ENCODE measurements at places on chromosomes 7 and 10.

DNA sequence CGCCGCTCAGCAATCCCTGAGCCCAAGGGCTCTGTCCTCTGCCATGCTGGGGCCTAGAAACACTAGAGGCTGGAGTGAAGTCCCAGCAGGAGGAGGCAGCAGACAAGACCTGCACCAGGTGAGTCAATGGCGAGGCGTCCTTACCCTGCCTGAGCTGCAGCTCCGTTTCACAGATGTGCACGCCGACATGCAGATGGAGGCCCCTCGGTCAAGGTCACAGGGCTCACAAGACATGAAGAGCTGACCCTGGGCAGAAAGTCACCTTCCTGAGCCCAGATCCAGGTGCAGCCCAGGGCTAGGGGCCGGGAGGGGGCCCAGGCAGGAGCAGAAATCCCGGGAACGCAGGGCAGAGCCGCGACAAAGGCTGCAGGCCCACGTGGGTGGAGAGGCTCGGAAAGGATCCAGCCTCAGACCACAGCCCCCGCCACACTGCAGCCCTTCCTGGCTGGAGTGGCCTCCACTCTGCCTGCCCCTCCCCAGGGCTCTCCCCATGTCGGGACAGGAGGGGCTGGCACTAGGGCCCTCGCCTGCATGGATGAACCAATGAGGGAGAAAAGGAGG, 23.8 kb downstream of the PDGFA start:
- DNase-seq: no peak

DNA sequence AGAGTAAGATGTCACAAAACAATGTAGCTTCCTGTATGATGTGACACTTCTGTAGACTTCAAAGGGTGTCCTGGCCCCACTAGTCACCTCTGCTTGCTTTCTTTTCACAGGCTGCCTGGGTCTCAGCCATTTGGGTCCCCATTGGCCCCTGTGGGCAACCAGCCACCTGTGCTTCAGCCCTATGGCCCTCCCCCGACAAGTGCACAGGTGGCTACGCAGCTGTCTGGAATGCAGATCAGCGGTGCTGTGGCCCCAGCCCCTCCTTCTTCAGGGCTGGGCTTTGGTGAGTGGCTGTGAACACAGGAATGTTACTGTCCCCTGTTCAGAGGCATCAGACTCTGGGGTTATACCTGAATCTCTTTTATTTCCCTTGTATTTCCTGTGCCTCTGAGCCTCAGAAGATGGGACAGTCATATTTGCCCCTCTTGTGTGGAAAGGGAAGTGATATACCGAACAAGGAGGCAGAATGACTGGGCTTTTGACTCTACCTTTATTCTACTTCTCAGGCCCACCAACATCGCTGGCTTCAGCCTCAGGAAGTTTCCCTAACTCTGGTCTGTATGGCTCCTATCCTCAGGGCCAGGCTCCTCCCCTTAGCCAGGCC, 15.4 kb downstream of the SEC24C start:
- no peak for DNase-seq

GRCh38 chr10:65769828-65770227, 1156.0 kb upstream of the LRRTM3 start:
- no peak for DNase-seq

- no peak for DNase-seq
Observed at GRCh38 chr7:95999481-95999880, 227.1 kb downstream of the DYNC1I1 start.

DNA sequence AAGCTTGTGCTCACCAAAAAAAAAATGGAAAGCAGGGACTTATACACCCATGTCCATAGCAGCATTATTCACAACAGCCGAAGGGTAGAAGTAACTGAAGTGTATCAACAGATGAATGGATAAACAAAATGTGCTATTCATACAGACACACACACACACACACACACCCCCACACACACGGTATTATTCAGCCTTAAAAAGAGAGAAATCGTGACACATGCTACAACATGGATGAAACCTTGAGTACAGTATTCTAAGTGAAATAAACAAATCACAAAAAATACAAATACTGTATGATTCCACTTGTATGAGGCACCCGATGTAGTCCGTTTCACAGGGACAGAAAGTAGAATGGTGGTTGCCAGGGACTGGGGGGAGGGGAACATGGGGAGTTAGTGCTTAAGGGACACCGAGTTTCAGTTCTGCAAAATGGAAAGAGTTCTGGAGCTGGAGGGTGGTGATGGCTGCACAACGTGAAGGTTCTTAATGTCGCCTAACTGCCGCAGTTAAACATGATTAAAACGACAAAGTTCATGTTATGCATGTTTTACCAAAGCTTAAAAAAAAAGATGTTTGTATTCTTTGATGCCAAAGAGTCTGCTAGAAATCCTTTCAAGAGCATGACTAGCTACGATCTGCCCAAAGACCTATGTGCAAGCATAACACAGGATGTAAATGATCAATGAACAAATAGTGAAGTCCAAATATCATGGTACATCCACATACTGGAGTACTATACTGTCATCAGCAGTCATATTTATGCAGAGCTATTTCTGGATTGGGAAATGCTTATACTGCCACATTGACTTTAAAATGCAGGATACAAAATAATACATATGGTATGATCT, 7.2 kb downstream of the TNS3 start:
- DNase-seq: no peak

GRCh38 chr10:97378933-97379921, 21.9 kb downstream of the RRP12 start:
- DNase-seq: no peak

GRCh38 chr7:141045126-141045841, 28.6 kb upstream of the TMEM178B start:
- DNase-seq: no peak

DNA sequence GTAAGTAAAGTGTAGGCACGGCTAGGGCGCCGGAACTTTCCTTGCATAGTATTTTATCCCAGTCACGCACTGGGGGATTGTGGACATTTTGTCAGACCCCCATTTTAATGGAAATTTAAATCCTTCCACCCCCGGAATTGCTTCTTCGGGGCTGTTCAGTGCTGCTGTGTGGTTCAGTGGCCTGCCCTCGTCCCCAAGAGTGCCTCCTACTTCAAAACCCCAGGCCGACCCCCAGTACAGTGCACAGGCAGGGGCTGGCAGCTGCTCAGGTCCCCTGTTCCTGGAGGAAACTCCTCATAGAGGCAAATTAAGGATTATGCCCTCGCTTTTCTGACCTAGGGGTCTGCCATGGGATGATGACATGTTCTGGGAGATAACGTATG, 94.5 kb downstream of the PTPRE start:
- DNase-seq: no peak
